ENCODE measurements at places on chromosomes 4 and X. TPM values are rescaled to one million over a fixed set of nuclear protein-coding genes. Genes with fewer than 3 reads are reported as not detected.

AADAT gene
- total RNA-seq, result not detected

NLGN4X gene
- 0.05 TPM for total RNA-seq

JAKMIP1 gene
- total RNA-seq, result 9.6 TPM

DNA sequence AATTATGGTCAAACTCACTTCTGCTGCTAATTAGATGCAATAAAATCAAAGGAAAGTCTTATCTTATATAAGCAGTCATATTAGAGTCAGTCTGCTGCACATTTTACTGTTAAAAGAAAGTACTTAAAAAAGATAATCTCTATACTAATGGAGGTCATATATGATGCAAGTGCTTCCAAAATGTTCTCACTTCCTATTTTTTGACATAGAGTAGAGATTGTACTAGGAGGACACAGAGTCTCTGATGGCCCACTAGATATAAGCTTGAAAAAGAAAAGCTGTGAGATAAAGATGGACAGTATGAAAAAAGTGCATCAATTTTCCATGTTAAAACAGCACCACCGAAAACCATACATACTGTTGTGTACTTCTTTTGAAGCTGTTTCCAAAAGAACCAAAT lies 196.9 kb downstream of the KLHL13 start:
- no peak for DNase-seq

CACNA1F gene
- total RNA-seq, result 0.12 TPM

DNA sequence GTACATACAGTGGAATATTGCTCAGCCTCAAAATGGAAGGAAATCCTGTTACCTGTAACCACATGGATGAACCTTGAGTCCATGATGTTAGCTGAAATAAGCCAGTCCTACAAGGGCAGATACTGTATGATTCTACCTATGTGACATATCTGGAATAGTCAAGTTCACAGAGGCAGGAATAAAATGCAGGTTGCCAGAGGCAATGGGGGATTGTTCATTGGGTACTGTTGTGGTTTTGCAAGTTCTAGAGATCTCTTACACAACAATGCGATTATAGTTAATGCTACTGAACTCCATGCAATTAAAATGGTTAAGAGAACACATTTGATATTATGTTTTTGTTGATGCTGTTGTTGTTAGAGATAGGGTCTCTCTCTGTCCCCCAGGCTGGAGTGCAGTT lies 74.6 kb downstream of the SHROOM2 start:
- no peak for DNase-seq

DNA sequence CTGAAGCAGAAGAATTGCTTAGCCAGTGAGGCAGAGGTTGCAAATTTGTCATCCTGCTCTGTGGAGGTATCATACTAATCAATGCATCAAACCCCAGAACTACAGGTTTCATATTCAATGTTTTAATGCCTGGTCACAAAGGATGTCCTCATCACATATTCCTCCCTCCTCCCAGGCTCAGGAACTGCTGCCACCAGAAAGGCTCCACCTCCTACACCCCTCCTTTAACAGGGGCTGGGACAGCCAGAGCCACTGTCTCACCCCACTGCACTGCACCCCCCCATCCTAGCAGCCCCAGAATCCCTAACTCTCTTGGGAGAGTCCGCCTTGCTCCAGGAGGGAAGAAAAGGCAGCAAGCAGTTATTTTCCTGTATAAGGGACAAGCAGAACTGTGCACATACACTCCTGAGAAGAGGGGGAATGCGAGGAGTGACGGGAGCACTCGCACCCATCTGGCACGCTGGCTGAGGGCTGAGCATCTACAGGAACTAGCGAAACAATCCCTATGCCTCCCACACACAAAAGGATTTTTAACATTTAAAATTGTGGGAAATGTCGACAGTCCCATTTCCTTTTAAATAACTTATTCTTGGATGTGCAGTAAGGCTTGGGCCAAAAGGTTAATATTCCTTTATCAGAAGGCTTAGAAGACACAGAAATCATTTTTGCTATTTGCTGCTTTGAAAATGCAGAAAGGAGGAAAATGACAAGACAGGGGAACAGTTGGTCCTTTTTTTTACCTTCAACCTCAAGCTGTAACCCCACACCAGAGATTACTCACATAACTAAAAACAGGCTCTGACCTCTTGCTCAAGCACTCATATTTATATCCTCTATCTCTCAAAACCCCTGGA lies 27.8 kb downstream of the CD99L2 start:
- no peak for DNase-seq

DNA sequence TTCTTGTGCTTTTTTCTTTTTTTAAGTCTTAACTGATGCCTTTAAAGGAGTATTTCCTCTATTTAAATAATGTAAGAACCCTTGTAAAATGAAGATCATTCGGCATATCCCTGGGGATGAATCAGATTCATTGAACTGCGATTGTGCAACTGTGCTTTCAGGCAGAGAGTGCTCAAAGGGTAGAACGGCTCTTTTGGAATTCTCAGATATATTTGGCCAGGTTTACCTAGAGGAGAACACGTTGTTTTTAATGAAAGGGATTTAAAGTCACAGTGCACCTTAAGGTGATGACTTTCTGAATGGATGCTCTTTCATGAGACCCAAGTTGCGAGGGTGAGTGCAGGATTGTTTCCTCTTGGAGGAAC lies 51.6 kb upstream of the ELOVL6 start:
- DNase-seq, result no peak

DNA sequence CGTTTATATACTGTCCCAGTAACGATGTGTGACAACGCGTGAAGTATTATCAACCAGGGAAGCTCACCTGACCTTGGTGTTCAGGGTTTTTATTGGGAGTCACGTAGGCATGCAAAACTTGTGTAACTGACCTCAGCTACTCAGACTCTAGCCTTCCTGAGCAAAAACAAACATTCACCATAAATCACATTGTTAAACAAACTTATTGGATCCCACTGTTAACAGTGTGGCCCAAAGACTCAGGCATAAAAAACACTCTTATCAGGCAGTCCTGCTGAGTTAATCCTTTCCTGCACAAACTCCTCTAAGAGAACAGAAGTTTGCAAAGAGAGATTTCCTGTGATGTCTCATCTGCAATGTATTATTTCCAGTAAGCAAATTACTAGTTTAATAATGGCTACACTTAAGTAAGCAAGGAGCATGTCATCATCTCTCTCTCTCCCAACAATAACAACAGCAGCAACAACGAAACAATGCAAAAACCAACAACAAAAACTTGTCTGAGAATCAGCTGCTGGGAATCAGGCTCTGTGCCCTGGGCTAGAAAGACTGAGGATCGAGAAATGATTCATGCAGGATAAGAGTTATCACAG lies 12.0 kb downstream of the GAGE1 start:
- DNase-seq, result no peak

PABPC1L2A gene
- not detected for total RNA-seq

FRG2 gene
- total RNA-seq, result not detected

NSUN7 gene
- not detected for total RNA-seq

GRCh38 chr4:83436680-83437079 lies 18.9 kb downstream of the HELQ start:
- no peak for DNase-seq

DNA sequence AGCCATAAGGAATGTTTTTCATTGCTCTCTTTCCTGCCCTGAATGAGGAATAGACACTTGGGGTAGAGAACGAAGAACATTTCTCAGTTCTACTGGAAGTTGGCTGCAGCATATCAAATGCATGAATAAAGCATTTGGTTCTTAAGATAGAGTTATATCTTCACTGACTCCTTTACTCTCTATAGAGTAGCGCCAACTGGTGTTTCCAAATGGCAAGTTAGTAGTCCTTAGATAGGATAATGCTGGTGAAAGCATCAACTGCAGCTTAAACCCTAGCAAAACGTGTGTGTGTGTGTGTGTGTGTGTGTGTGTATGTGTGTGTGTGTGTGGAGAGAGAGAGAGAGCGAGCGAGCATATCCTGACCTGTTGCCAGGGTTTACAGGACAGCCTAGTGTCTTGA lies 62.2 kb upstream of the FRMPD4 start:
- no peak for DNase-seq

DNA sequence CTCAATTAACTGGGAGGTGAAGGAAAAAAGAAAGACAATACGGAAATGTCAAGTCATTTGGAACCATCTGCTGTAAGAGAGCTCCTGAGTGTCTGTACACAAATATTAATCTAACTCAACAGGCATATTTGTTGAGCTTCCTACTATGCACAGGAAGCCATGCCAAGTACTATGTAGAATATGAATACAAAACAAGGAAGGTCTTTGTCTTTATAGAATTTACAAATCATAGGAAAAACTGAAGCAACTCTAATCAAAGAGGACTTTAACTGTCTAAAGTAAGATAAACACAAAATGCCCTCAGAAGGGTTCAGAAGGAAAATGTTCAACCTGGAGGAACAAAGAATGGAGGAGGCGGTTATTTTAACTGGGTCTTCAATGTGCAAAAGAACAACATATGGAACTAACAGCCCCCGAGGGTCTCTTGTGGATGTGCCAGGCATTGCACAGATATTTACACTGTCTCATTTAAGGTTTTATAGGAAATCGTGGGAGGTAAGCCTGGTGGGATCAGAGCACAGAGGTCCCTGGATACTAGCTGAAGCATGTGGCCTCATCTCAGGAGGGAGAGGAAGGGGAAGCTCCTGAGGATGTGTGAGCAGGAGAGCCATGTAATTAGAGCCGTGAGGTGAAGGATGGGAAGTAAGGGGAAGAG lies 5.8 kb downstream of the FAM114A1 start:
- DNase-seq, result no peak

GRCh38 chr4:56698329-56698728 lies 17.2 kb upstream of the HOPX start:
- no peak for DNase-seq

DNA sequence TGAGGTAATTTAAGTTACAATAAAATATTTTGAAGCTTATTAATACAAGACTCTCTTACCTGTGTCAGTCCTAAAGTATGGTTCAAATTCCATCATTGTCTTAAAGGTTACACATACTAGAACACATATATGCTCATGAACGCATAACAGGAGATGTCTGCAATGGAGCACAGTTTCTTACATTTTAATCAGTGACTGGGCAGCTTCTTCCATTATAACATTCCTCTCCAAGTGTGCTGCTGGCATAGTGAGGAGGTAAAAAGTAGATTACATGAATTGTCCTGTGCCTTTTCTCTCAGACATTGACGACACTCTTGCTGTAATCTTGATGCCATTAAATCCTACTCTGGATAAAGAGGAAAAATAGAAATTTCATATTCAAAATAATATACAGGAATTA lies 40.8 kb upstream of the GRID2 start:
- DNase-seq, result no peak

DNA sequence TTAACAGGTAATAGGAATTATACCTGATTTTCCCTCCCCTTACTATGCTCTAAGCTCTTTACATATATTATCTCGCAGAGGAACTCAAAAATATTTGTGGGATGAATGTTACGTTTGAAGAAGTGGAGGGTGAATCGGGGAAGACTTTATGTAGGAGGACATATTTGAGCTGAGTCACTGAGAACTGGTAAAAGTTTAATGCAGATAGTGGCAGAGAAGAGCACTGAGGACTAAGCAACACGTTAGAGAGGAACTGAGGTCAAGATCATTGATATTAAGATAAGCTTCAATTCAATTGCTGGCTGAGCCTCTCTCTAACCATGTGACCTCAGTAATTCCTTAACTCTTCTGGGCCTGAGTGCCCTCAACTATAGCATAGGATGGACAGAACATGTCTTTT lies 26.4 kb upstream of the ELOVL6 start:
- DNase-seq, result no peak

- DNase-seq, result peak; percentile 78
Observed at GRCh38 chr4:154618708-154619315, 6.4 kb upstream of the FGG start.

DNA sequence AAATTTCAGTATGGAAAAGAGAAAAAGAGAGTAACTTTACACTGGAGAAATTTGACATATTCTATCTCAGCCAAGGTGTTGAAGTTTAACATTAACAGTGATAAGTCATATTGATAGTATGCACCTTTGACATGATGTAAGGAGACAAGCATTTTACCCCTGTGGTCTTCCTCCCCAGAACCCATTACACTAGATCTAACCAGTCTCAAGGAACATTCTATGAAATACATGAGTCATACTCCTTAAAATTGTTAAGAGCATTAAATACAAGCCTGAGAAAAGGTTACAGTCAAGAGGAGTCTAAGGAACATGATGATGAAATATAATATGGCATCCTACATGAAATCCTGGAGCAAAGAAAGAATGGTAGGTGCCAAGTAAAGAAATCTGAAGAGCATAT lies 1151.3 kb upstream of the IGFBP7 start:
- no peak for DNase-seq

SEC31A gene
- 131 TPM for total RNA-seq
